ENCODE measurements at places on chromosomes 11 and 22. TPM values are rescaled to one million over a fixed set of nuclear protein-coding genes. Genes with fewer than 3 reads are reported as not detected.

Gene FGF19
- total RNA-seq: 0.31 TPM

Gene PGA4
- not detected for total RNA-seq

Gene NCF4
- 6.8 TPM for total RNA-seq

Gene FZD4
- total RNA-seq: 31.9 TPM

Gene OR10D3
- total RNA-seq: 1.6 TPM

Gene LRRC74B
- 5.4 TPM for total RNA-seq

DNA sequence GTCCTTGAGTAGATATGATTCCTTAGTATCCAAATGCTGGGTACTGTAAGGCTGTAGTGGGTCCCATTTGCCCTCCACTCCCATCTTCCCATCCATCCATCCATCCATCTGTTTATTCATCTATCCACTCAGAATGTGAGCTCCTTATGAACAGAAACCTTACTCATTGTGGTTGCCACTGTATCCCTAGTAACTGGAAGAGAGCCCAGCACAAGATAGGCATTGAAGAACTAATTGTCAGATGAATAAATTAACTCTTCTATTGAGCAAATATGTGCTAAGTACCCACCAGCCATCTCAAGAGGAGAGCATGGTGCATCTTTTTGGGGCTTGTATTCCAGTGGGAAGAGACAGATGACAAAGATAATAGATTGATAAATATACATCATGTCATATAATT, 86.4 kb upstream of the SEZ6L start:
- H3K27me3 ChIP-seq: no peaks in the 10 kb centered on the region
- no peaks in the 10 kb centered on the region for H3K4me1 ChIP-seq
- no peak overlapping the region for H3K4me3 ChIP-seq
- DNase-seq: no peak

- no peaks in the 10 kb centered on the region for H3K36me3 ChIP-seq
- no peaks in the 10 kb centered on the region for H3K27me3 ChIP-seq
- no peak overlapping the region for H3K27ac ChIP-seq
- H3K4me3 ChIP-seq: no peak overlapping the region
- no peak for DNase-seq
Measured at GRCh38 chr11:99505316-99505715, 484.6 kb downstream of the CNTN5 start.

DNA sequence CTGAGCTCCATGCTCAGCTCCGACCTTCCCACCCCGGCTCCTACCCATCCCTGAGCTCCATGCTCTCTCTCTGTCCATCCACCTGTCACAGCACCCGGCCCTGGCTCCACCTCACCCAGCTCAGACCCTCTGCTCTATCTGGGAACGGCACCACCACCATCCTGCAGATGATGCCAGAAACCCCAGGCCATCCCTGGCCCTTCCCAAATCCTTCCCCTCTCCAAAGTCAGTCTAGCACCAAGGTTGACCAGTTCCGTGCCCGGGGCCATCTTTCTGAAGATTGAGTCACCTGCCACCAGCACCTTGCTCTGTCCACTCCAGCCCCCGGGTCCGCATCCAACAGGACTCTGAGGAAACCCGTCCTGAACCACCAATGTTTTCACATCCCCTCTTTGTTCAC, 969.6 kb downstream of the BRD1 start:
- no peak for DNase-seq
- no peaks in the 10 kb centered on the region for H3K27me3 ChIP-seq
- no peak overlapping the region for H3K27ac ChIP-seq
- no peak overlapping the region for H3K4me3 ChIP-seq

- H3K27ac ChIP-seq: no peak overlapping the region
- H3K4me3 ChIP-seq: no peak overlapping the region
- H3K4me1 ChIP-seq: no peaks in the 10 kb centered on the region
- H3K27me3 ChIP-seq: no peaks in the 10 kb centered on the region
- no peaks in the 10 kb centered on the region for H3K36me3 ChIP-seq
- no peak for DNase-seq
Measured at GRCh38 chr11:132334769-132335280, 964.4 kb downstream of the NTM start.

- no peaks in the 10 kb centered on the region for H3K27me3 ChIP-seq
- DNase-seq: no peak
- H3K4me3 ChIP-seq: no peak overlapping the region
- no peaks in the 10 kb centered on the region for H3K36me3 ChIP-seq
- no peaks in the 10 kb centered on the region for H3K4me1 ChIP-seq
Measured at GRCh38 chr11:47675851-47676250, 33.5 kb upstream of the MTCH2 start.

DNA sequence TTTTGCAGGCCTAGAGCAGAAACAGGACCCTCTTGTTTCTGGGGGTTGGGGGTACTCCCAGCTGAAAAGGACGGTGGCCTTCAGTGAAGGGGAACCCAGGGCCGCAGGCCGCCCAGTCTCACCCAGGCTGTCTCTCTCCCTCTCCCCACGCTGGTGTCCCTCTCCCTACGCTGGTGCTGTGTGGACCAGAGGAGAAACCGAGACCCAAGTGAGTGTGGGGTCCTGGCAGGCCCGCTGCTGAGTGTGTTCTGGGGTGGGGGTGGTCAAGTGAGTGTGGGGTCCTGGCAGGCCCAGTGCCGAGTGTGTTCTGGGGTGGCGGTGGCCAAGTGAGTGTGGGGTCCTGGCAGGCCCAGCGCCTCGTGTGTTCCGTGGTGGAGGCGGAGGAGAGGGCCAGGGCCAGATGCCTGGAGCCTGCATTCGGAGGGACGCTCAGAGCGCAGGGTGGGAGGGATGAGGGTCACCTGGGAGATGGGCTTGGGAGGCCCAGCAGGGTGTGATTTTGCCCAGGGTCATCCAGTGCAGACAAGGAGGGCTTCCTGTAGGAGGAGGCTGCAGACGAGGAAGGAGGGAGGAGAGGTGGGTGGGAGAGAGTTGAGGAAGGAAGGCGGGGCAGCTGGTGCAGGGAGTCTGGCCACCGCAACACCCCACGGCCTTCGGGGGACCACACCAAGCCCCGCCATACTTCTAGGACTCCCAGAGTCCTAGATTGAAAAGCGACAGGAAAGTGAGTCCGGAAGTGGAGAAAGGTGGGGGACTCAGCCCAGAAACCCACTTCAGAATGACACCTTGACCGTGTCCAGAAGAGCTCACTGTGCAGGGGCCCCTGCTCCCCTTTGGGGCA, 10.3 kb downstream of the TNNT3 start:
- DNase-seq: no peak
- peaks cover 38% of the 10 kb centered on the region for H3K4me1 ChIP-seq
- no peak overlapping the region for H3K4me3 ChIP-seq
- H3K36me3 ChIP-seq: no peaks in the 10 kb centered on the region
